ENCODE measurements at places on chromosomes 4 and X.

GRCh38 chr4:1047976-1048772, 36.7 kb downstream of the FGFRL1 start:
- no peak for DNase-seq

GRCh38 chr4:1775731-1776500, 17.2 kb upstream of the FGFR3 start:
- no peak for DNase-seq

DNA sequence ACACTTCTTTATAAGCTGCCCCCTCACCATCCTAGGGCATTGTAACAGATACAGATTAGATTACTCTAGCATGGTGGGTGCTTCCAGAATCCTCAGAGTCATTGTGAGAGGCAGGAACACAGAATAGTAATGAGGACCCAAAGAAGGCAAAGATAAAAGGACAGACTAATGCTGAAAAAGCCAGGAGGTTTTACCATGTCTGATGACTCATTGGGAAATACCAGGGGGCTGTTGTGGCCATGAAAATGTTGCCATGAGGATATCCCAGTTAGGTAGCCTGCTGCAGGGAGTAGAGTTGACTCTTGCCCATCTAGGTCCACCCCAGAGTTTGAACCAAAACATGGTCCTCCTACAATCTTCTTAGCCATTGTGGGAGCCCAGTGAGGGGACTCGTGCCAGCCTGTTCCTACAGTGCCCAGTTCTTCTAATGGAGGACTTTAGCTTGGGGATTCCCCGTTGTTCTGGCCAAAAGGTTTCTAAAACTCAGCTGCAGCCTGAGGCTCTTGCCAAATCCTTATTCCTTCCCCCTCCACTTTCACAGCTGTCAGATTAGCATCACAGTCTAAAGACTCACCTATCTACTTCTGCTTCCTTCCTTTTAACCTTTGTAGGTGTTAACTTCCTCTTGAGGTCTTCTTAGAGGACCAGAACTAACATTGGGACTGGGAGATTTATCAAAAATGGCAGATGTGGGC, 586.0 kb upstream of the AADAT start:
- DNase-seq, result no peak

GRCh38 chr4:33184657-33185290, 2464.6 kb downstream of the PCDH7 start:
- DNase-seq, result no peak

GRCh38 chr4:150355858-150356455, 226.0 kb upstream of the MAB21L2 start:
- no peak for DNase-seq

- DNase-seq, result peak; percentile 67
Observed at GRCh38 chr4:77927991-77928925, 65.6 kb downstream of the MRPL1 start.

DNA sequence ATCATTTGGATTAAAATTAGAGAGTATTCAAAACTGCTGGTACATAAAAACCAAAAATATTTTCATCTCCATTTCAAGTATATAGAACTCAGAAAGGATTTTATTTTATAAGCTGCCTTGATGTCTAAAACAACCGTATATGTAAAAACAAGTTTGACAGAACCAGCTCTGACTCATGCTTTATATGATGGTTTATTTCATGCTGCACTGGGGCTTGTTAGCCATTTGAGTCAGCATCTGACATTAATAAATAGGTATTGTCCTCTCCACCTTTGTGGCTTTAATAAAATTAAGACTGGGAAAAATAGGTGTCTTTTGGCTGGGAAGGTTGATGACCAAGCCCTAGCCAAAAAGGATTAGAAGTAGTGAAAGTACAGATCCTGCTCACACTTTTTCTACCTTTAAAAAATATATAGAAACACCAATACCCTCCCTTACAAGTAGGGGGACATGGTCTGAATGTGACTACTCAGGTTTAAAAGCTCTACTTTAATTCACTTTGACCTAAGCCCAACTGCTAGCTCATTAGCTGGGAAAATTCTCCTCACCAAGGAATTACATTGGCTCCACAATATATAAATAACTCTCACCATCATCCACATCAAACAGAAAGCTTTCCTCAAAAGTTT, 228.1 kb downstream of the ADAMTS3 start:
- DNase-seq, result no peak

- DNase-seq, result peak; percentile 41
Observed at GRCh38 chr4:157075811-157076577, at the start of gene GLRB. Gene GLRB, plus strand, starts transcription at chr4:157076150. Its CDS starts 1,875 bp downstream, at chr4:157078025.

DNA sequence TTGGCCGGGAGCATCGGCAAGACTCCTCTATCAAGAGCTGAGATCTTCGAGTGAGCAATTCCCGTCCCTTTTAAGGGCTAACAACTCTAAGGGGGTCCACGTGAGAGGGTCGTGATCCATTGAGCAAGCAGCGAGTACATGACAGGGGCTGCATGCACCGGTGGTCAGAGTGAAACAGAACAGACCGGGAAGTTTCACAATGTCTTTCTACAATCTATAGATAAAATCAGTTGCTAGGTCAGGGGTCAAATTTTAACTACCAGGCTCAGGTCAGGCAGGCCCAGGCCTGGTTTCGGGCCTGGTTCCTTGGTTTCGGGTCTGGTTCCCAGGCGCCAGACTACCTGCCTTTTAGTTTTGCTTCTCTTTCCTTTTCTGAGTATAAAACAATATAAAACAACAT, 160.1 kb downstream of the PTCHD1 start:
- DNase-seq, result no peak

GRCh38 chr4:180932370-180933001, 1310.7 kb upstream of the TENM3 start:
- no peak for DNase-seq

DNA sequence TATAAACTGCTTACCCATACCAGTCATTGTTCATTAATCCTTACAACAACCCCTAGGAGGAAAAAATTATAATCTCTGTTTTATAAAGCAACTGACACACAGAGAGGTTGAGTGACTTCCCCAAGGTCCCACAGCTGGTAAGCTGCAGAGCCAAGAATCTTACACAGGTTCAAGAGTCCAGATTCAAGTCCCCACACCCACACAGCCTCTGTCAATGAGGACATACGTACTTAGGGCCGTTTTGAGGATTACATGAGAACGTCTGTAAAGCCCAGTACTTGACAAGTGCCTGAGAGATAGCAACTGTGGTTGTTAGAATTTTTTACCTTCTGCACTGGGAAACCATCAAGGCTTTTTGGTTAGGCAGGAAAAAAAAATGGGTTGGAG, 556 bp upstream of the SLC25A43 start:
- no peak for DNase-seq

- DNase-seq, result no peak
Observed at GRCh38 chrX:85590638-85591037, 211.2 kb upstream of the POF1B start.

DNA sequence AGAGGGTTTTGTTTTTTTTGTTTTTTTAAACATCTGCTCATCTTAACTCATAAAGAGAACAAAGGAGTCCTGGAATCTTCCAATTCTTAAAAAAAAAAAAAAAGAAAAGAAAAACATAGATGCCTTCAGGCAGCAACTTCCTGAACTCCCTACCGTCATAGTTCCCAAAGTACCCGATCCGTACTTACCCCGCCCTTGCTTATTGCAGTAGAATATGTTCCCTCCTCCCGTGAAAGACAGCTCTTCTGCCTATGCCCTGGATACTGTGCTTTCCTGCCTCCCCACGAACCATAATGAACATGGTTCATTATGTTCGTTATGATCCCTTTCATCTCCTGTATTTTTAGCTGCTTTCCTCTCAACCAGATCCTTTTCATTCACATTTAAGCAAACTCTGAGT, 40.3 kb downstream of the KLHL5 start:
- DNase-seq, result no peak

GRCh38 chr4:118085700-118086099, 51.4 kb downstream of the NDST3 start:
- no peak for DNase-seq

DNA sequence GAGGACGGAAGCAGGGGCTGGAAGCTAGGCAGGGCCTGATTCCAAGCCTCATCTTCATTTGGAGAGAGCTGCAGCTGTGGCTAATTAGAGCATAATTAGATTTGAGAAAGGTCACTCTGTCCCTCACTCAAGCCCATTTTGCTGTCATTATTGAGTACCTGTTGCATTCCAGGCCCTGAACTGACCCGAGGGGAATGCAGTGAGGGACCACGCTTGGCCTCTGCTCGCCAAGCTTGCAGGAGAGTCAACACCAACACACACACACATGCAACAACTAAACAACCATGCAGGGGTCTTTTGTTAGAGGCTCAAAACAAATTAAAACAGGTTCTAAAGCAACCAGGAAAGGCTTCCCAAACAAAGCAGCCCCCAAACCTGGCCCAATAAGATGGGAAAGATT, 52.7 kb upstream of the MAMLD1 start:
- no peak for DNase-seq

All from COR-L47 (cell line).